ENCODE measurements at places on chromosomes 3 and 15. TPM values are rescaled to one million over a fixed set of nuclear protein-coding genes. Genes with fewer than 3 reads are reported as not detected.

The ITPKA gene
- total RNA-seq = 2.6 TPM

The WDR93 gene
- total RNA-seq = not detected

The C3orf20 gene
- not detected for total RNA-seq

The NMNAT3 gene
- total RNA-seq = 0.05 TPM

The STRIT1 gene
- not detected for total RNA-seq

The PLCH1 gene
- not detected for total RNA-seq

The HTR3E gene
- total RNA-seq = not detected

The MOBP gene
- not detected for total RNA-seq

The FILIP1L gene
- total RNA-seq = 38.6 TPM

The SEMA6D gene
- total RNA-seq = 1.8 TPM

The AADACL2 gene
- not detected for total RNA-seq

The TICRR gene
- 5.4 TPM for total RNA-seq

DNA sequence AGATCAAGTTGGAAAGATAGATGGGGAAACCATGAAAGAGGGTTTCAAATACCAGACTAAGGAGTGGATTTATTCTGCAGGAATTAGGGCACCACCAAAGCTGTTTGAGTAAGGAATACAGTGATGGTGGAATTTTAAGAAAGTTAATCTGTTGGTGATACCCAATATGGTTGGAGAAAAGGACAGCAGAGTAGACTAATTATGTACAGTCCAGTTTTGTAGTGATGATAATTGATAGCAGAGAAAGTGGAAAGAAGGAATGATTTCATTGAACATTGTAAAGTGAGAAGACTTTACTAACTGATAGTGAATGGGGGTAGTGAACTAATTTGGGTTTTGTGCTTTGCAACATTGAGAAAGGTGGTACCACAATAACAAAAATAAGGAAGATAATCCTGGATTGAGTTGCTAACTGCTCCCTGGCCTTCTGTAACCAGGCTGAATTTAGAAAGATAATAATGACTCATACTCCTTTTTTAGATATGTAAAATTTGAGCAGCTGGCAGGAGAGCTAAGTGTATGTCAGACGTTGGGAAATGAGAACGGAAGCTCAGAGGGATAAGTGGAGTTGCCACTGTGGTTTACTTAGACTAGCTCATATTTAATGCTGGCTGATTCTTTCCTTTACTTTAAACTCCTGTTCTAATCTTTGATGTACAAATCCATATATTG, 16.9 kb downstream of the TCAIM start:
- DNase-seq = peak; percentile 80

GRCh38 chr3:13281507-13282357, 138.4 kb downstream of the NUP210 start:
- DNase-seq = no peak

DNA sequence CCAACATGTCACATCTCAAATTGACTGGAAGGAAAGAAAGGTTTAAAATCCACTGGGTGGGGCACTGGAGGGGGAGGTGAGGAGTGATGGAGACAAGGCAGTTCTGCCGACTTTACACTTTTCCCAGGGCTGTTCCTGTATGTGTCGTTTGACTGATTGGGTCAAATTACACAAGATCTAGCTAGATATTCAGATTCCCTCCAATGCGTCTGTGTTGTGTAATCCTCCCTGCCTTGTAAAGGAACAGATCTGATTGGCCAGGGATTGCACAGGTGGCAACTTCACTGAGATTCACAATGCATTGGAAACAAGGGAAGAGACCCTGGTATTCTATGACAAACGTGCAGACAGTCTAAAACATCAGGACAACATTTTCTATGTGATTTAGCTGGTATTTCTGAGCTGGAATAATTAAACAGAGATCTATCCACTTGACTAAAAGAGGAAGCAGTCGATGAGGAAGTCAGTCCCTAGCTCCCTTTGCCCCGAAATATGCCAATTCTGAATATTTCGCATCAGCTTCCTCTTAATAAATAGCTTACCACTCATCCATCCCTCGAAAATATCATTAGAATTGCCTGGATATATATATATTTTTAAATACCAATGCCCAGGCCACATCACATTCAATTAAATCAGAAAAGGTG, 312.9 kb downstream of the RORA start:
- DNase-seq = no peak

DNA sequence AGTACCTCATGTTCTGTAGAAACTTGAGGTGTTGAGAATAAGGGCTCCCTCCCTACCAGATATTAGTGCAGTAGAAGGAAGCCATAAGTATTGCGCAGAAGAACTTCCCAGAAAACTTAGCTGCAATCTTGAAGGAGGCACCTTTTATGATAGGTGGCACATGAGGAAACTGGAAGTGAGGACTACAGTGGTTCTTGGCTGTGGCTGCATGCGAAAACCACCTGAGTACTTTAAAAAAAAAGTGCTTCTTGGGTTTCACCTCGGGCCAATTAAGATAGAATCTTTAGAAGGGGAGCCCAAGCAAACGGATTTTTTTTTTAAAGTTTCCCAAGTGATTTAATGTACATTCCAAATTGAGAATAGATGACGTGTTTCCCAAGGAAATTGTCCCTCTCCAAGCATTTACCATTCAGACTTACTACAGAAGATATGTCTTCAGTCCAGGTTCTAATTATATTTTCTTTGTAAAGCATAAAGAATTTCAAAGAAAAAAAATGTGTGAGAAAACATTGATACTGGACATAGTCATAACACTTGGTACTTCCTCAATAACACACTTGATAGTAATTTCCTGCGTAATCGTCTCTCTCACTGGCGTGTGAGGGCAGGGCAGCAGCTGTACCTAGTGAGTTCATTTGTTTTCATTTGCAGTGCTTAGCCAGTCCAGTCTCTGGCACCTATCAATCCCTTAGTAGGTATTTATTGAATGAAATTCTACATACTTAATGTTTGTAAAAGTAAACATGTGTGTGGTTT, 12.3 kb upstream of the NR1I2 start:
- DNase-seq = no peak

- peak; percentile 43 for DNase-seq
Observed at GRCh38 chr15:69337138-69337537, 38.4 kb downstream of the PAQR5 start.

DNA sequence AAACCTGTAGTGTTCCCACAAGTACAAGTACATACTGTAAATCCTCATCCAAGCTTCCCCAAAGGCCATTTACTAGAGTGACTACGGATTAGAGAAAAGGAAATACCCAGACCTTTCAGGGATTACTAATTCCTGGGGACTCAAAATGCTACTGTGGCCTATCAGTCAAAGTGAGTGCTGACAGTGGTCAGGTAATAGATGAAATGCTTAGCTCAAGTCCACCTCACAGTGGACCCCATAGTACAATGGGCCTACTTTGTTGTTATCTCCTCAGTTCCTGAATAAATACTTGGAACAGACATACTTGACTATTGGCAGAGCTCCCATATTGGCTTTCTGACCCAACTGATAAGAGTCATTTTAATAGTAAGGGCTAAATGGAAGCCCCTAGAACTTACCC, 61.6 kb downstream of the MAP4 start:
- DNase-seq = no peak

DNA sequence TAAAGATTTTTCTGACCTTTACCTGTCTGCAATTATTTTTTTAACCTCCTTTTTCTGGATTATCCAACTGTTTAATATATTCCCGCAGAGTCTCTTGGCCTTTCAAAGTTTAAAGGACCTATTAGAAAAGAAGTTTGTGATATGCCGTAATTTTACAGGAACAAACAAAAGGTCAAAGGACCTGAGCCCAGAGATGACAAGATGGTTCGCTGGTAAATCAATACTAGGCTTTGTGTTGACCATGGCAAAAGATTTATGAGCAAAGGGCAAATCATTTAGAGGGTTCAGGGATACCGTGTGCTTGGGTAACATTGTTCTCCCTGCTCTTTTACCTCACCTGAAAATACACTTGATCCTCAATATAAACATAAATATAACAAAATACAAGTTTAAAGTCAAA, 923.5 kb downstream of the ROBO1 start:
- DNase-seq = no peak

GRCh38 chr3:151538456-151539393, 77.9 kb upstream of the IGSF10 start:
- DNase-seq = no peak

DNA sequence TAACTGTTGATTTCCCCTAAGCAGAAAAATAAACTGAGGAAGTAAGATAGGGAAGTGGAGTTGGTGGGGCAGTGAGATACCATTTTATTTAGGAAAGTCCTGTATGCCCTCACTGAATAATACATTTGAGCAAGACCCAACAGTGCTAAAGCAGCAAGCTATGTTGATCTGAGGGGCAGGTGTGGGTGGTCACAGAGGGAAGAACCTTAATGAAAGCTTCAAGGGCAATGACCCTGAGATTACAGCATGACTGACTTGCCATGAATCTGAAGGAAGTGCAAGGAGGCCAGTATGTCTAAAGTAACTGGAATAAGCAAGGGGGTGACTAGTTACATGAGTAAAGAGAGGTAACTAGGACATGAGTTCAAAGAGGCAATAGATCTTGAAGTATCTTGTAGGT, 159.5 kb downstream of the CD47 start:
- no peak for DNase-seq

DNA sequence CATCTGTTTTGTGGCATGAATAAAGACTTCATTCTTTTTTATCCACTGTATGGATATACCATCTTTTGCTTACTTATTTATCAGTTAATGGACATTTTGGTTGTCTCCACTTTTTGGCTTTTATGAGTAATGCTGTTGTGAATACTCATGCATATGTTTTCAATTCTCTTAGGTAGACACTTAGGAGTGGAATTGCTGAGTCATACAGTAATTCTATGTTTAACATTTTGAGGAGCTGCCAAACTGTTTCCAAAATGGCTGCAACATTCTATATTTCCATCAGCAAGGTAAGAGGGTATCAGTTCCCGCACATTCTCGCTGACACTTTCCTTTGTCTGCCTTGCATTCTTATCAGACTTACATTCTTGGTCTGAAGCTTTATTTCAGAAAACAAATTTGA, 191.1 kb downstream of the WNT5A start:
- peak; percentile 63 for DNase-seq

DNA sequence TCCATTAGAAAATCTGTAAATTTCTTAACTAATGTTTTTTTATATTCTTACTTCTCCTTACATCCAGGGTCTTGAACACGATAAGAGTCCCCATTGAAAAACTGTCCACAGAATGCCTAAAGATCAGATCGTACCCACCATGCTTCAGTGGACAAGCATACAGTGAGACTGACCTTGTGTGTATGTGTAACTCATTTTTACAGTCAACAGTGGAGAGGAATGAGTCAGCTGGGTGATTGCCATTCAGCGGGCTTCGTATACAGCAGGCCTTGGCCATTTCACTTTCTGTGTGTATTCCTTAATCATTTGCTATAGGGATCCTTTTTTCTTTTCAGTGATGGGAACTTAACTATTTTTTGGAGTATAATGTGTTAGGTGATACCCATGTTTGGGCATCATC, 10.6 kb downstream of the PARP14 start:
- peak; percentile 58 for DNase-seq

GRCh38 chr3:117016378-117016777, 306.8 kb downstream of the TUSC7 start:
- no peak for DNase-seq

DNA sequence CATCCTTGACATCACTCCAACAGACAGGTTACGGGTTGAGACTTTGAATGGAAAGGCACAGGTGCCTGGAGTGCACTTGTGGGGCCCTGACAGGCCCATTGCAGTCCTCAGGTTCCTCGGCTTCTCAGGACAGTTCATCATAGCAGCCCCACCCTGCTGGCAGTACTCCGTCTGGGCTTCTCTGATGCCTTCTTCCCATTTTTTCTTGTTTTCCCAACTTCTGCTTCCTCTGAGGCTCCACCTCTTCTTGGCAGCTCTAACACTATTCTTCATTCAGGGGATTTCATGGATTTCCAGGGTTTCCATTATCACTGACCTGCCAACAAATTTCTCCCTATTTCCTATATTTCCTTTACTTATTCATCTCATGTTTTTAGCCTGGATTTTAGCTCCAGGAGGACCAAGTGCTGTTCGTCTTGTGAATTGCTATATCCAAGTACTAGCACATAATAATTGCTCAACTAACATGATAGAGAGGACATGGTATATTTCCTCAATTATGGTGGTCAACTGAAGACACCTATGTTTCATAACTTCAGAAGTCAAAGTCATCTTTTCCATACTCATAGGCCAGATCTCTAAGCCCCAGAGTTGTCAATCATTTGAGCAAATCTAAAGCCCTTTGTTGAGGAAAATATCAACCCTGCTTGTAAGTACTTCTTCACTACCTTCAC, 16.2 kb downstream of the NCEH1 start:
- no peak for DNase-seq

DNA sequence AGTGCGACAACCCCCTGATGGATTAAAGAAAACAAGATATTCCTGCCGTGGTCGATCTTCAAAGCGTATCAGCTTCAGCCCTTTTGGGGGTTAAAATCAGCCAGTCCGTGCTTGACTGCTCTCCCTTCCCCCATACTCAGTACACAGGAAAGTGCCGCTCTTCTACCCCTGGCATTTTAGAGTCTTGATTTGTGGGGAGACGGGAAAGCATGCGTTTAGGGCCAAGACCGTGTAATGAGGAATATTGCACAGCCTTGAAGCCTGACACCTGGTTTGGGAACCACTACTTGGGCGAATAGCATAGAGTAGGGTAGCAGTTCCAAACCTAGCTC, 540 bp upstream of the EDC3 start:
- no peak for DNase-seq

- no peak for DNase-seq
Observed at GRCh38 chr3:113663761-113664160, 32.7 kb downstream of the USF3 start.

DNA sequence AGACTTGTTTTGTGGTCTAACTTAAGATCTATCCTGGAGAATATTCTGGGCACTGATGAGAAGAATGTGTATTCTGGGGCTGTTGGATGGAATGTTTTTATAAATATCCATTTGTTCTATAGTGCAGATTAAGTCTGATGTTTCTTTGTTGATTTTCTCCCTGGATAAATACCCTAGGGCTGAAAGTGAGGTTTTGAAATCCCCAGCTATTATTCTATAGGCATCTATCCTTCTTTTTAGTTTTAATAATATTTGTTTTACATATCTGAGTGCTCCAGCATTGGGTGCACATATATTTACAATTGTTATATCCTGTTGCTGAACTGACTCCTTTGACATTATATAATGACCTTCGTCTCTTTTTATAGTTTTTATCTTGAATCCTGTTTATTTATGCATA, 42.9 kb downstream of the GALK2 start:
- no peak for DNase-seq

- no peak for DNase-seq
Observed at GRCh38 chr3:32698506-32698905, 13.5 kb downstream of the CNOT10 start.

DNA sequence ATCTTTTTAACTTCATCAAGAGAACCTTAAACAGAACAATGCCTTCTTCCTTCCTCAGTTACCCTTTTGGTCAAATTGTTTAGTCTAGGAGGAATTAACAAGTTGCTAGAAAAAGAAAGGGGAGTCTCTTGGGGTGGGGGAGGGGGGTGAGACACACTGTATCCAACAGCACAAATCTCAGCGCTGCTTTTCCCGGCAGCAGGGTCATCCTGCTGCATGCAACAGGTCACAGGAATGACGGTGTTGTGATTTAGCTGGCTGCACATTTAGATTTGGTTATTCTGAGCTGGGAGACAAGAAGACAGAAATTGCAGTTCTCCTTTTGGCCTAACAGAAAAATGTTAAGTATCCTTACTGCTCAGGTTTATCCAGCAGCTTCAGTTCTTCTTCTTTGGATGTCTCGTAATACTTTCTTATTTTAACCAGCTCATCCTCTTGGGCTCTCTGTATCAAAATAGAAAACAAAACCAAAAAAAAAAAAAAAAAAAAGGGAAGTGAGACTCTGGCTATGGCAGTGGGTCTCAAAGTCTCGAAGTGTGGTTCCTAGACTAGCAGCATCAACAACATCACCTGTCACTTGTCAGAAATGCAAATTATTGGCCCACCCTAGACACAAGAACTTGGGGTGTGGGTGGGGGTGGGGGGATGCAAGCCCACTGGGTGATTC, 190.5 kb downstream of the GREM1 start:
- DNase-seq = no peak

Measured in HFFc6 (cell line).